ENCODE measurements at places on chromosomes 1 and 21.

- peak; percentile 87 for DNase-seq
Observed at GRCh38 chr1:1890506-1891348, at the start of gene GNB1. GNB1 (minus strand) TSS chr1:1891087; CDS start chr1:1825453, 65,634 bp downstream.

DNA sequence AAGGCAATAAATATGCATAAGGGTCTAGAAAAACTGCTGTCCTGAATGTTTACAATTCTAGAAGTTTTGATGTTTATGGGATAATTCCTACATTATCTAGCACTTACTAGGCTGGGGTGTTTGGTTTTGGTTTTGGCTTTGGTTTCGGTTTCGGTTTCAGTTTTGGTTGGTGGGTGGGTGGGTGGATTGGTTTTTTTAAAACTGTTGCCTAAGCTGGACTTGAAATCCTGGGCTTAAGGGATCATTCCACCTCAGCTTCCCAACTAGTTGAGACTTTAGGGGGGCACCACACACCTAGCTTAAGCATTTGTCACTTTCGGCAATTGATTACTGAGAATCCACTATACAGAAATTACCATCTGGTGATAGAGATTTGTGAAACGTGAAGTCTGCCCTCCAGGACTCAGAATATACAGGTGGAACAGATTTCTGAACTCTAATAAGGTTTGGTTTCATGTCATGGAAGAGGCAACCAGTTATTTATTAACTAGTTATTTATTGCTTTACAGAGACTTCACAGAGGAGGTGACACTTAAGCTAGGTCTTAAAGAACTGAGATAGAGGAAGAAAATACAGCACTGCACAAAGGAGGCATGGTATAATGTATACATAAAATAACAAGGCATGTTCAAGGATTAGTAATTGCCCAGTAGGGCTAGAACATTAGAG is 69.6 kb downstream of the PIK3R3 start:
- no peak for DNase-seq

DNA sequence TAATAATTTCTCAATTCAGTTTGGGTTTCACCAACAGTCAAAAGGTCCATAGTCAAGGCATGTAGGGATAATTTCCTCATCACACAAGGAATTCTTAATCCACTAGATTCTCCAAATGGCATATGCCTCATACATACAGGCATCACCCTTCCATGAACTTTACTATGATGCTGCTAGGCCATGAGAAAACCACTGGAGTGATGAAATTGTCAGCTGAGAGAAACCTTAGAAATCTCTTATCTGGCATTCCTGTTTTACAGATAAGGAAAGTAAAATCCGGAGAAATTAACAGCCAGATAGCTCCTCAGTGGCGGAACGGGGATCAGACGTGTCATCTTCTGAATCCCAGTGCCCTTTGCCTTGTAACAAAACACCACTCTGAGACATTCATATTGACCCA is 274.4 kb downstream of the NTNG1 start:
- no peak for DNase-seq

DNA sequence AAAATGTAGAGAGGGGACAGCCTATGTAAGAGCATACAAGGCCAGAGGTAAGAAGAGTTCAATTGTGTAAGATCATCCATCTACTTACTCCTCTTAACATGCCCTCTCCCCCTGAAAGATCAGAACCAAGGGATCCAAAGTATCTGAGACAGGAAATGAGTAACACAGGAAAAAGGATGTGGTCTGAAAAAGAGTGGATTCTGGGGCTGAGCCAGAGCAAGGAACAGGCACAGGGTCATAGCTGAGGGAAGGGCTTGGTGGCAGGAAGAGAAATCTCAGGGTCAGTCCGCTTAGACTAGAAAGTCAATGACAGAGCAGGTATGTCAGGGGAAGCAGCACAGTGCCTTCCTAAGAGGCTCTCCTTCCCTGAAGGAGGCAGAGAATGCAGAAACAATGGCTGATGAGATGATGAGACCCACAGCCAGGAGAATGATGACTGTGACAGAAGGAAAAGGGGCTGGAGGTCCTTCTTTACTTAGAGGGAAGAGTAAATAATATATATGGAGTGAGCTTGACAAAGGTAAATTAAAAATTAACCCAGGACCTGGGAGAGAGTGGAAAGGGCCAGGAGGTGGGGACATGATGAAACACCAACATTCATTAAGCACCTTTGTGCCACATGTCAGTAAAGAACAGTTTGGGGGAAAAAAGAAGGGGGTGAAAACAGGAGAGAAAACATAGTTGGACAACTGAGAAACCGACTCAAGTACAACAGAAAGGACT is 26.2 kb upstream of the A3GALT2 start:
- no peak for DNase-seq

- DNase-seq = no peak
Observed at GRCh38 chr21:46515109-46515508, 56.4 kb downstream of the DIP2A start.

DNA sequence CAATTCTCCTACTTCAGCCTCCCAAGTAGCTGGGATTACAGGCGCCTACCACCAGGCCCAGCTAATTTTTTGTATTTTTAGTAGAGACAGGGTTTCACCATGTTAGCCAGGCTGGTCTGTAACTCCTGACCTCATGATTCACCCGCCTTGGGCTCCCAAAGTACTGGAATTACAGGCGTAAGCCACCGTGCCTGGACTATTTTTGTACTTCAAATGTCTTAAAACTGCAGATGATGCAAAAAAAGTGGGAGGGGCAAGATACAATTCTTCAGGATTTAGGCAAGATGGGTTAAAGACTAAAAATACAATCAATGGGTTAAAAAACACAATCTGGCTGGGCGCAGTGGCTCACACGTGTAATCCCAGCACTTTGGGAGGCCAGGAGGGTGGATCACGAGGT is 4.7 kb downstream of the SCAF4 start:
- DNase-seq = no peak

DNA sequence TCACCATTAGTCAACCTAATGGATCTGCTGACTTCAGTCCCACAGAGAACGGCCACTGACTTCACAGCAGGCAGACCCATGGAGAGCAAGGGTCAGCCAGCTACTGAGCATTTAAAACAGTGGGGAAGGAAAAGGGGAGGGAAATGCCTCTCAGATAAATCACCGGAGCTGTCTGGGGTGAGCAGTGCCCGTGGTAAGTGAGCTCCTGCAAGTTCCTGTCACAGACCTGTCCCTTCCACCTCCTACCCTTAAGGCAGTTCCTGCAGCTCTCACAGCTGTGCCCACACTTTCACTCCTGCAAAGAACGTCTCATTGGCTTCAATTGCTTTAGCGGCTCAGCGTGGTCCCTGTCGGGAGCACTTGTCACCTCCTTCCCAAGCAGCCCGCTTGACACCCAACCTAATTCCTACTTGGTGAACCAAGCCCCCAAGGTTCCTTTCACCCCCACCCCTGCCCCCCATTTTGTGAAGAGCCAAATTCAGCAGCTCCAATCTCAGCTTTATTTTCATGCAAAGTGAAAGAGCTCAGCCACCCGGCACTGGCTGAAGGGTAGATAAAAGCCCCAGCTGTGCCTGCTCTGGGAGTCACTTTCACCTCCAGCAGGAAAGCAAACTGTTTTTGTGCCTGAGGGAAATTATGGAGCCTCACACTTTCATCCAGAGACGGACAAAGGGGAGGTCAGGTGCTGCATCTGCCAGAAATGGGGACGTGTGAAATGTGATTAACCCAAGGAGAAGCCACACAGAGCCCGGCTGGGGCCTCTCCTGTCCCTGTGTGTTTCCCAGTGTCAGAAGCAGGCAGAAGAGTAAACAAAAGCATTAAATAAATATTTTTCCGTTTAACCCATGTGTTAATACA is 306.2 kb downstream of the TTLL7 start:
- no peak for DNase-seq

GRCh38 chr1:17215545-17215890 is 10.6 kb downstream of the PADI1 start:
- no peak for DNase-seq

Measured in activated T-helper 1 cell treated with Interleukin-2 at 50 U/mL for 16 hours (primary cell).